ENCODE measurements at places on chromosomes 6 and 20. TPM values are rescaled to one million over a fixed set of nuclear protein-coding genes. Genes with fewer than 3 reads are reported as not detected.

- no peak for DNase-seq
These were observed 194.2 kb downstream of the PRL start for GRCh38 chr6:22102671-22103070.

DNA sequence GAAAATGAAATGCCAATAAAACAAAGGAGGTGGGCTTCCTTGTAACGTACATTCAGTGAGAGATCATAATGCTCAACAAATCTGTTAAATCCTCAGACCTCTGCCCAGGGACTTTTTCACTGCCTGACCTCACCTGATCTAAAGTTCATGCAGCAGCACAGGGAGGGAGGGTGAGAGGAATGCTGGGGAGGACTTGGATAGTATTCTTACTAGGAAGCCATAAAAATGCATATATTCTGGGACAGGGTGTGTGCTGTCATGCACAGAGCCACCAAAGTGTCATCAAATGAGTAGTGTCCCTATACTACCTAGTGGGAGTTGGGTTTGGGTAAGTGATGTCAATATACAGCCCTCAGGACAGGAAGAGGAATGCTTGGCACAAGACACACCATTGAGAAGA lies 32.6 kb downstream of the CLIC5 start:
- peak; percentile 36 for DNase-seq

DNA sequence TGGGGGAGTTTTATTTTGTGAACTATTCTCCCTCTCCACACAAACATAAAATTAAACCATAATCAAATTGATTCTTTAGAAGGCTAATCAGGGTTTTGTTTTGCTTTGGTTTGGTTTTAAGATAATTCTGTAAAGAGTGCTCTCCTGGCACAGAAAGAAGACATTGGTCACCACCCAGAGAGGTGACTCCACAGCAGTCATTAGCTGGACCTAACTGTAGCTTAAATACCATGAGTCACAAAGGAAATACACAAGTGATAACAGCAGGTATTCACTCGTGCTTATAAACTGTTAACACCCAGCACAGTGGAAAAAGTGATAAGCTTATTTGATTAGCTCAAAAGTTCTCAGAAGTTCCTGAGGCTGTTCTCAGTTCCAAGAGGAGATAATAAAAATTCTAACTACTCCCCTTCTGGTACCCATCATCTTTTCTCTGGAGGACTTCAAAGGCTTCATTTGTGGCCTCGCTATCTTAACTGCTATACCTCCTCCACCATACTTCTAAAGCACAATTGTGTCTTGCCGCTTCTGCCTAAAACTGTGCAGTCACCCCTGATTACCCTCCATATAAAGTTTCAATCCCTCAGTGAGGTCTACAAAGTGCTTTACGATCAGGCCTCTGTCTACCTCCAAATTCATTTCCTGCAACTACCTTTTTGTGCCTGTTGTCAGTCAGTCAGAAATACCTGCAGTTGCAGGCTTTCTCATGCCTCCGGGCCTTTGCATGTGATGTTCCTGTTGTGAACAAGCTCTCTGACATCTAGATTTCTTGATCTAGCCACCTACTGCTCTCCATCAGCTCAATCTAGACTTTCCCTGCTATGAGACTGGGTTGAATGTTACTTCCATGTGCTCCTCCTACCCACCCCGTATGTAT lies 201.1 kb downstream of the SAMD5 start:
- no peak for DNase-seq

GRCh38 chr6:10030942-10031537 lies 383.8 kb downstream of the TFAP2A start:
- DNase-seq = peak; percentile 10

GRCh38 chr20:41007481-41007880 lies 21.1 kb upstream of the TOP1 start:
- DNase-seq = no peak

DNA sequence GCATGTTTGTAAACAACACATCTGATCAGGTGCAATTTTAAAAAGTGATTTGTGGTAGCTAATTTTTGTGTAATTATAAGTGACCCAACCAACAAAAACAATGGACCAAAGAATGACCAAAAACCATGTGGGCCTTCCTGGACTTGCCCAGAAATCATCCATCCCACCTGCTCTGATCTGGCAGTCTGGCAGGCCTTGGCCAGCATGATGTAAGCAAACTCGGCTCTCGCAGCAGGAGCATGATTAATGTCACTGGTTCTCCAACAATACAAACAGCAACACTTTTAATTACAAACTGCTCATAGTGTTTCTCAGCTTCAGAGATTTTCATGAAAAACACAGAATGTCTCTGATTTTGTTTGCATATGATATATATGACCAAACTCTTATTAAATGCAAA lies 16.1 kb downstream of the TP53INP2 start:
- no peak for DNase-seq

DNA sequence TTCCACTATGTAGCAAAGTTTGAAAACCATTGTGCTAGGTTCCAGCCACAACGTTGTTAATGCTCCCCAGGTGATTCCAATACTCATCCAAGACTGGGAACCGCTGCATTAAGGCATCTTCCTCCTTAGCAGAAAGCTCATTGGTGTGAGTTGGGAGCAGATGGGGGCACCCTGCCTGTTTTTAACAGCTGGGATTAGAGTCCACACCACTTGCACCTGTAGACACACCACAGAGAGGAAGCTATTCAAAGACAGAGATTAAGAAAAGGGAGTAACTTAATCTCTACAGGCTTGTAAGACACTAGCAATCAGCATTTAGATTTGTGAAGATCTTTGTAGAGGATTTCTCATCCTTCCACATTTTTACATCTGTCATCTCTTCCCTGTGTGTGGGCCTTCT lies 333.9 kb upstream of the SOX4 start:
- no peak for DNase-seq

The MYBL2 gene
- 34.0 TPM for polyA plus RNA-seq

DNA sequence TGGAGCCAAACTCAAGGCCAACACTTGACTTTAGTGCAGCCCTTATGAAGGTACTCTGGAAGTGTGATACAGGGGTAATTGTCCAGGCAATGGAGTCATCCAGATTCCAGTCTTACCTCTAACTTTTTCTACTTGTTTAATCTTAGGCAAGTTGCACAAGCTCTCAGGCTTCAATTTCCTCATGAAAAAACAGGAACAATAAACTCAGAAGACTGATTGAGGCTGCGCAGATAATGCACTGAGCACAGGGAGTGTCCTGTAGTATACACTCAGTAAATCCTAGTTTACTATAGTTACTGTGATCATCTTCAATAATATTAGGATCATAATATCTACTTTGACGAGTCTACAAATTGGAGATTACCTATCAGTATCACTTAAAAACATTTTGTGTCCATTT lies 127.5 kb upstream of the SMLR1 start:
- DNase-seq = no peak

The POU5F1 gene
- 6.5 TPM for polyA plus RNA-seq
